ENCODE measurements at places on chromosomes 3 and 15. TPM values are rescaled to one million over a fixed set of nuclear protein-coding genes. Genes with fewer than 3 reads are reported as not detected.

DNA sequence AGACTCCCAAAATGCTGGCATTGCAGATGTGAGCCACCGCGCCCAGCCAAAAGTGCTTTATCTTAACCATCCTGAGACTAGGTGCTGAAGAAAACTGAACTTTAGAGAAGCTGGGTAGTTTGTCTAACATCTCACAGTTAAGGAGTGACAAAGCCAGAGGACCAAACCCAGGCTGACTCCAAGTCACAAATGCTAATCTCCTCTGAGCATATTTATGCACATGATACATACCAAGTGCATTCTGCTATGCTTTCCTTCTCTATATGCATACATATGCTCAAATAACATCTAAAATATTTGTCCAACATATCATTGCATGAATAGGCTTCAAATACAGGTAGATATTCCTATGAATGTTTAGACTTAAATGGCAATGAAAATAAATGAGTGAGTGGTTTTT lies 256.9 kb downstream of the CTNNB1 start:
- no peak for DNase-seq
- no peak overlapping the region for H3K4me3 ChIP-seq
- H3K4me1 ChIP-seq: no peaks in the 10 kb centered on the region
- no peak overlapping the region for H3K27ac ChIP-seq
- no peaks in the 10 kb centered on the region for H3K36me3 ChIP-seq

- no peak overlapping the region for H3K4me3 ChIP-seq
- no peaks in the 10 kb centered on the region for H3K4me1 ChIP-seq
- no peaks in the 10 kb centered on the region for H3K36me3 ChIP-seq
- H3K27ac ChIP-seq: no peak overlapping the region
These were observed 22.6 kb downstream of the FAM174B start for GRCh38 chr15:92633001-92633400.

DNA sequence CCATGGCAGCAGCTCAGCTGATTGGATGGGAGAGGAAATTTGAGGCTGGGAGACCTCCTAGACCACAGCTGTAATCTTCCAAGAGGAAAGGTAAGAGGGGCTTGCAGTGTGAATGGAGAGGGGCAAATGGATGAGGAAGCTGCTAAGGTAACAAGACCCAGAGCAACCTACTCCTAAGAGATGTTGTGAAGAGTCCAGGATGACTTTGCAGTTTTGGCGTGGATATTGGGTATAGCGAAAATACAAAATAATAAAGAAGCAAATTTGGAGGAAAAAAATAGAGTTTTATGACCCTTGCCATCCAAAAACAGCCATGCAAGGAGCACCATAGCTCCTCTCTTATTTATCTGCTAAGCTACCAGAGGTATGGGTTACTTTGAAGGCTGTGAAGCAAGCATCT lies 186.6 kb downstream of the GREM1 start:
- no peaks in the 10 kb centered on the region for H3K4me1 ChIP-seq
- no peaks in the 10 kb centered on the region for H3K36me3 ChIP-seq
- no peaks in the 10 kb centered on the region for H3K27me3 ChIP-seq
- H3K4me3 ChIP-seq: no peak overlapping the region
- DNase-seq: no peak

DNA sequence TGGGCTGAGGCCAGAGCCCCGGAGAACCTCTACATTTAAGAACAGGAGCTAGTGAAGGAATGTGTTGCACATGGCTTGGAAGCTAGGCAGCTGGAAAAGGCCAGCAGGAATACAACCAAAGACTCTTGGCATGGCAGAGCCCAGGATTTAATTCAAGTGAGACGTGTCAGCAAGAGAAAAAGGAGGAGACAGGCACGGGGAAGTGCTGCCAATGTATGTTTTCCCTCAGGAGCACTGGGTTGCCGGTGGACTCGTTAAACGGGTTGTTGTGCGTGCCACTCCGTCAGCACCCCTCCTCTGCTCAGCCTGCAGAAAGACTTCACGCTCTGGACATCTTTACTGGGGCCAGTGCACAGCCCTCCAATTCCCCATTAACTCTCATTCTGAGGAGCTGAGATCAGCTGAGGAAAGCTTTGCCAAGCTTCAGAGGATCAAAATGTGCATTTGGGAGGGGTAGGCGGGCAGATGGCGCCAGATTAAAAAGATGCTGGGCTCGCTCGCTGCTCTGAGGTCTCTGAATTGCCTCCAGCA lies 103.7 kb downstream of the PDZRN3 start:
- DNase-seq: no peak
- H3K36me3 ChIP-seq: no peaks in the 10 kb centered on the region
- H3K27me3 ChIP-seq: no peaks in the 10 kb centered on the region
- no peak overlapping the region for H3K4me3 ChIP-seq

GRCh38 chr3:184773283-184774186 lies 38.4 kb upstream of the VPS8 start:
- H3K4me1 ChIP-seq: no peaks in the 10 kb centered on the region
- DNase-seq: no peak
- H3K27ac ChIP-seq: no peak overlapping the region
- H3K4me3 ChIP-seq: no peak overlapping the region

GRCh38 chr3:38136393-38136776 lies 542 bp downstream of the ACAA1 start:
- peaks cover 81% of the 10 kb centered on the region for H3K4me1 ChIP-seq
- H3K27ac ChIP-seq: peak overlapping the region; percentile 86
- H3K36me3 ChIP-seq: peaks cover 27% of the 10 kb centered on the region
- H3K27me3 ChIP-seq: no peaks in the 10 kb centered on the region
- DNase-seq: peak; percentile 17
- peak overlapping the region; percentile 92 for H3K4me3 ChIP-seq

GRCh38 chr3:8642001-8642400 lies 2.6 kb downstream of the SSUH2 start:
- no peaks in the 10 kb centered on the region for H3K27me3 ChIP-seq
- no peak overlapping the region for H3K4me3 ChIP-seq
- H3K4me1 ChIP-seq: no peaks in the 10 kb centered on the region

DNA sequence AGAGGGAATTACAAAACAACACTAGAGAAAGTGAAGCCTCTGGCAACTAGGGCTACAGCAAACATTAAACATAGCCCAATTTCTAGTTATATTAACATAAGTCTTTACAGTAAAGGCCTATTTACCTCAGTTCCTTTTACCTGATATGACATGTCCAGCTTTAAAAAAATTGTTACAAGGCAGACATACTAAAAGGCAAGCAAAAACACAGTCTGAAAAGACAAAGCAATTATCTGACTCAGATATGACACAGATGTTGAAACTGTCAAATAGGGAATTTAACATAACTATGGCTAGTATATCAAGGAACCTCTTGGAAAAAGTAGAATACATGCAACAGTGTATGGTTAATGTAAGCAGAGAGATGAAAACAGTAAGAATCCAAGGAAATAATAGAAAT lies 238.6 kb downstream of the RAP2B start:
- DNase-seq: no peak
- H3K4me1 ChIP-seq: peaks cover 10% of the 10 kb centered on the region
- no peak overlapping the region for H3K27ac ChIP-seq
- H3K36me3 ChIP-seq: no peaks in the 10 kb centered on the region
- H3K27me3 ChIP-seq: no peaks in the 10 kb centered on the region

DNA sequence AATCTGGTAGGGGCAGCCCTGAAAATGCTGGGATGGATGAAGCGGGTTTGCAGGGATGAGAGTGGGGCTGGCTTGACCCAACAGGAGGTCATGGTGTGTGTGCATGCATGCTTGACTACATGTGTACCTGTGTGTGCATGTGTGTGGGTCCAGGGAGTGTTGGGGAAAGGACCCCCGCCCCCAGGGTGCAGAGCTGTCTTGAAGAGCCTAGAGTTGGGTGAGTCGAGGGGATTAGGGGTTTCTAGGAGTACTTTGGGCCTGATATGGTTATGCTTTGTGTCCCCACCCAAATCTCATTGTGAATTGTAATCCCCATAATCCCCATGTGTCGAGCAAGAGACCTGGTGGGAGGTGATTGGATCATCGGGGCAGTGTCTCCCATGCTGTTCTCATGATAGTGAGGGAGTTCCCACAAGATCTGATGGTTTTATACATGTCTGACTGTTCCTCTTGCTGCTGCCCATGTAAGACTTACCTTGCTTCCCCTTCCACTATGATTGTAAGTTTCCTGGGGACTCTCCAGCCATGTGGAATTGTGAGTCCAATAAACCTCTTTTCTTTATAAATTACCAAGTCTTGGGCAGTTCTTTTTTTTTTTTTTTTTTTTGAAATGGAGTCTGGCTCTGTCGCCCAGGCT lies 5.2 kb upstream of the LCTL start:
- no peaks in the 10 kb centered on the region for H3K36me3 ChIP-seq
- no peak for DNase-seq
- H3K4me1 ChIP-seq: peaks cover 5% of the 10 kb centered on the region
- H3K4me3 ChIP-seq: no peak overlapping the region
- H3K27ac ChIP-seq: no peak overlapping the region
- no peaks in the 10 kb centered on the region for H3K27me3 ChIP-seq

DNA sequence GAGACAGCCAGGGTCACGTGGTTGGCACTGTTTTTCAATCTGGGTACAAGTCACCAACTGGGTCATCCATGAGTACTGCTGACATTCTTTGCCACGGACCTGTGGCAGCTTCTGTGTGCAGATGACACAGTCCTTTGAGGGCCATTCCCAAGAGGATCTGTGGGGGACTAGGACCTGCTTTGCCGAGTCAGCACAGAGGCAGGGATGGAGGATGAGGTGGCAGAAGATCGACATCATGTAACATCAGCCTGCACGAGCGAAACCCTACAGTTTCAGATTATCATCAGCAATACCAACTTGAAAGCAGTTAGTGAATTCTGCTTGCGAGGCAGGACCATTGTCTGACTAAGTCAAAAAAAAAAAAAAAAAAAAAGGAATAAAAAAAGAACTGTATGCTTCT lies 227.7 kb downstream of the FOXP1 start:
- DNase-seq: no peak
- no peaks in the 10 kb centered on the region for H3K36me3 ChIP-seq
- peaks cover 58% of the 10 kb centered on the region for H3K4me1 ChIP-seq
- H3K27ac ChIP-seq: no peak overlapping the region

The LRRIQ4 gene
- total RNA-seq: not detected

The KIF15 gene
- total RNA-seq: 0.19 TPM

The GNB5 gene
- 69.9 TPM for total RNA-seq

The COLQ gene
- total RNA-seq: 6.1 TPM
